RWPE1 (cell line): ENCODE measurements at places on chromosomes 4 and X.

DNA sequence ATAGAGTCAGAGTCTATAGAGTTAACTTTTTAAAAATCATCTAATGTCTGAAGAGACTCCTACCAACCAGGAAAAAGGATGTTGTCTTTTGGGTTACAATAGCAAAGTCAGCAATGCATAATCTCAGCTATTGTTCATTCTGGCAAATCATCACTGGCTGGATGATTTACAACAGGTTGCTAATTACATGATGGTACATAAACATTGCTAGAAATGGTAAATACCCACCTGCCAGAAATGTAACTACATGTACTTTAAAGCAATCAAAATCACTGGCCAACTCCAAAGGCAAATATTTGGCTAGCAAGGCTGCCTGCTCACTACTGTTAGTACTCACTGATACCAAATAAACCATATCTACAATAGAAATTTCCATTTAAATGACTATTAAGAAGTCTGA lies 91.1 kb downstream of the PPP3CA start:
- no peak for DNase-seq

- peak; percentile 82 for DNase-seq
Measured at GRCh38 chr4:99723612-99724011, 66.0 kb upstream of the C4orf54 start.

DNA sequence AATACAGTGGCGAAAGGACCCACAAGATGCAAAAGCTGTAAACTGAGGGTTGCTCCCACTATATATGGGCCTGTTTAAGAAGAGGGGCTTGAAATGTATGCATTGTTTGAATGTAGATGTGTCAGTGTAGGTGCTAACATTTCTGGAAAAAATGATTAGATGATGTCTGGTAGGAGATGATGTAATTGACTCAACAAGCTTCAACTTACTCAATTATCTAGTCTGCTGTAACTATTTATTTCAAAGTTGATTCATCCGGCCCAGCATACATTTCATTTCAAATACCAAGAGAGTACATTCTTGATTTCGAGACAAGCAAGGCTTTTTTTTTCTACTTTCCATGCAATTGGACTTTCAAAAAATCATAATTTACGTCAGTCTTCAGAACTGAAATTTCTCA lies 9.3 kb upstream of the ENAM start:
- DNase-seq, result no peak

DNA sequence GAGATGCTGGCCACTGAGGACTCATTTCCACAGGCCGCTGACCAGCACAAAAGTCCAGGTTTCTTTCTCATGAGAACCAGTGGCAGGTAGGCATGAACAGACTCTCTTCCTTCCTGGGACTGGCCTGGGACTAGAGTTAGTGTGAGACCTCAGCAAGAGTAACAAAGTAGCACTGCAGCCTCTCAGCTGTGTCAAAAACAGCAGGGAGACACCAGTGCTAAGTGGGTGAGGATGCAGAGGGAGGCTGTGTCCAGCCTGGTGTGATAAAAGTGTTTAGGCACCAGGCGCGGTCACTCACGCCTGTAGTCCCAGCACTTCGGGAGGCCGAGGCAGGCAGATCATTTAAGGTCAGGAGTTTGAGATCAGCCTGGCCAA lies 42.9 kb downstream of the TRIM2 start:
- DNase-seq, result no peak

- DNase-seq, result no peak
Measured at GRCh38 chrX:40326186-40326965, 228.6 kb upstream of the BCOR start.

- no peak for DNase-seq
Measured at GRCh38 chr4:39635023-39635422, 3.6 kb downstream of the SMIM14 start.
